ENCODE measurements at places on chromosomes 5 and 9.
A peak's percentile ranks its signal among the peaks of the same experiment; 100 is the strongest.

GRCh38 chr5:172740428-172741205 lies 30.4 kb downstream of the DUSP1 start:
- DNase-seq, result peak; percentile 91

- no peak for DNase-seq
Measured at GRCh38 chr5:45622365-45622764, 73.8 kb downstream of the HCN1 start.

DNA sequence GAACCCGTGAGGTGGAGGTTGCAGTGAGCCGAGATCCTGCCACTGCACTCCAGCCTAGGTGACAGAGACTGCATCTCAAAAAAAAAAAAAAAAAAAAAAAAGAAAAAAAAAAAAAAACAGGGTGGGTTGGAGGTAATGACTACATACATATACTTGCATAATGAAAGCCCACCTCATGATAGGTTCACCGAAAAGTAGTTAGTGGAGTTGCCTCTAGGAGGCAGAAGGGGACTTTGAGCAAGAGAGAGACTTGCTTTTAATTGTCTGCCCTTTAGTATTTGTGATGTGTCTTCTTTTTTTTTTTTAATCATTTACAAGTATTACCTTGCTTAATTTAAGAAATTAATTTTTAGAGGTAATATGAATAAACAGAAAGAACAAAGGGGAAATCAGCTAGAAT lies 99.8 kb downstream of the PPARGC1B start:
- DNase-seq, result no peak

- DNase-seq, result no peak
Measured at GRCh38 chr5:2005101-2006041, 122.6 kb upstream of the IRX4 start.

- DNase-seq, result peak; percentile 93
Measured at GRCh38 chr5:171419688-171420430, 412 bp downstream of the FGF18 start.

DNA sequence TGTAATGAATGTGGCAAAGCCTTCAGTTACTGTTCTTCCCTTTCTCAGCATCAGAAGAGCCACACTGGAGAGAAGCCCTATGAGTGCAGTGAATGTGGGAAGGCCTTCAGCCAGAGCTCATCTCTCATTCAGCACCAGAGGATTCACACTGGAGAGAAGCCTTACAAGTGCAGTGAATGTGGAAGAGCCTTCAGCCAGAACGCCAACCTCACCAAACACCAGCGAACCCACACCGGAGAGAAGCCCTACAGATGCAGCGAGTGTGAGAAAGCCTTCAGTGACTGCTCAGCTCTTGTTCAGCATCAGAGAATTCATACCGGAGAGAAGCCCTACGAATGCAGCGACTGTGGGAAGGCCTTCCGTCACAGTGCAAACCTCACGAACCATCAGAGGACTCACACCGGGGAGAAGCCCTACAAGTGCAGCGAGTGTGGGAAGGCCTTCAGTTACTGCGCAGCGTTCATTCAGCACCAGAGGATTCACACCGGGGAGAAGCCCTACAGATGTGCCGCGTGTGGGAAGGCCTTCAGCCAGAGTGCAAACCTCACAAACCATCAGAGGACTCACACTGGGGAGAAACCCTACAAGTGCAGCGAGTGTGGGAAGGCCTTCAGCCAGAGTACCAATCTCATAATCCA lies 6.8 kb downstream of the RPL12 start:
- DNase-seq, result peak; percentile 44

GRCh38 chr5:54772231-54772630 lies 213.2 kb downstream of the ESM1 start:
- DNase-seq, result no peak

DNA sequence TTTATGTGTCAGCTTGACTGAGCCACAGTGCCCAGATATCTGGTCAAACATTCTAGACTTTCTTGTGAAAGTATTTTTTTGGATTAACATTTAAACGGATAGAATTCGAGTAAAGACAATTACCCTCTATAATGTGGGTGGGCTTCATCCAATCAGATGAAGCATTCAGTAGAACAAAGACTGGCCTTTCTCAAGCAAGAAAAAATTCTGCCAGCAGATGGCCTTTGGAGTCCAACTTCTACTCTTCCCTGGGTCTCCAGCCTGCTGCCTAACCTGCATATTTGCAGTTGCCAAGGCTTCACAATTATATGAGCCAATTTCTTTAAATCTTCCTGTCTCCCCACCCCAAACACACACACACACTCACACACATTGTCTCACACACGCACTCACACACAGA lies 86.4 kb downstream of the MED10 start:
- DNase-seq, result no peak

DNA sequence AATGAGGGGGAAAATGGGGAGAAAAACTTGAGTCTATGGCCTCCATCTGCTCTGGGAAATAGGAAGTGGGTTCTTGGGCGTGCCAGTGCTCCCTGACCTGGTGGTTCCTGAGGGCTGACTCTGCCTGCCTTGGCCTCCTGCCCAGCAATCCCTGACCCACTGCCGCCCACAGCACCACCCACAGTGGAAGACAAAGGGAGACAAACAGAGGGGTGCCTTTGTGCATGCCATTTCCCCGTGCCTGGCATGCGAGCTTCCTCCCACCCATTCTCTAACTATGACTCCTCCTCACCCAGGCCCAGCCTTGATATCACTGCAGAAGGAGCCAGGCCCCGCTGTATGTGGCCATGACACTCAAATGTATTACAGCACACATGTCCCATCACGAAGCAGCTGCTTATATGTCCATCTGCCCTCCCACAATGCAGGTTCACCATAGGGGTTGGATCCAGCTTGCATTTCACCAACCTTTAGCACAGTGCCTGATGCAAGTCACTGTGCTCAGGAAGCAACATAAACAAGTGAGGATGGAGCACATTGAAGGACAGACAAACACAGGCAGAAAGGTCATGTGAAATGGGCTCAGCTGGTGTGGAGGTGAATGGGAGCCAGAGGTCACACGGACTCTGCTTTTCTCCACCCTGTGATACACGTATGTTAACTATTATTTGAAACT lies 84.4 kb downstream of the ADRB2 start:
- peak; percentile 84 for DNase-seq

- DNase-seq, result no peak
Measured at GRCh38 chr5:140868721-140869554, at the start of gene PCDHA11. TSS of gene PCDHA11 (plus strand) at chr5:140868957. CDS start at chr5:140869104, 147 bp downstream.

DNA sequence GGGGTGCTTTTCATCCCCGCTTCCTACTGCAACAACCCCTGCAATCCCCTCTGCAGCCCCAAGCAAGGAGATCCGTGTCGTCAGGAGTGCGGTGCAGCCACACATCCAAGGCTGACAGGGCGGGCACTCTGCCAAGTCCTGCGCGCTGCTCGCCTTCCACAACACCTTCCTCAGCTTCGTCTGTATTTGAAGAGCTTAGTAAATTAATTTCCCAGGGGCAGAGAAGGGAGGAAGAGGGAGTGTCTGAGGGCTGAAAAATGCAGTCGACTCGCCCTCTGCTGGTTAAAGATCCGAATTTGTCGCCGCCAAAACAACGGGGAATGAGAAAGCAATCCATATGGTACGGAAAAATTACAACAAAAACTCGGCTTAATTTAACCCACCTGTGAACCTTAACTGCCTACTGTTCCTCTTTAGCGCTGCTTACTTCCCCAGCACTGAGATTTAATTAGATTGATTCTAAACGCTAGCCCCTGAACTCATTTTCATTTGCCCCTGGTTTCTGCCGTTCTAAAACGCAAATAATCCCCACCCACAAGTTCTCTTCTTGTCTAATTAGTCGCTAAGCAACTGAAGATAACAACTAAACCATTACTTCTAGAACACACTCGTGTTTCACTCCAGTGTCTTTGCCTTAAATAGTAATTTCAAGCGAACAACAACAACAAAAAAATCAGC lies 10.9 kb upstream of the PCDHB1 start:
- peak; percentile 1 for DNase-seq

GRCh38 chr5:79256563-79256962 lies 20.6 kb downstream of the JMY start:
- DNase-seq, result no peak

DNA sequence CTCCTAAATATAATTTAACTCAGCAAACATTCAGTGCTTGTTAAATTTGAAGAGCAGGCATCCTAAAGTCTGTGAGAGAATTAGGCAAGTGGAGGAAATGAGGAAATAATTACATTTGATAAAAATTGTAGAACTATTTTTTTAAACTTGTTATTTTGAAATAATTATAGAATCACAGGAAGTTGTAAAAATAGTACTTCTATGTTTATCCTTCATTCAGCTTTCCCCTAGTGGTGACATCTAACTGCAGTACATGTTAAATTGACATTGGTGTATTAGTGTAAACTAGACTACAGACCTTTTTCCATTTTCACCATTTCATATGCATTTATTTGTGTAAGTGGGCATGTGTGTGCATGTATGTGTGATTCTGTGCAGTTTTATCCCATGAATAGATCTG lies 51.6 kb downstream of the F2RL2 start:
- no peak for DNase-seq

DNA sequence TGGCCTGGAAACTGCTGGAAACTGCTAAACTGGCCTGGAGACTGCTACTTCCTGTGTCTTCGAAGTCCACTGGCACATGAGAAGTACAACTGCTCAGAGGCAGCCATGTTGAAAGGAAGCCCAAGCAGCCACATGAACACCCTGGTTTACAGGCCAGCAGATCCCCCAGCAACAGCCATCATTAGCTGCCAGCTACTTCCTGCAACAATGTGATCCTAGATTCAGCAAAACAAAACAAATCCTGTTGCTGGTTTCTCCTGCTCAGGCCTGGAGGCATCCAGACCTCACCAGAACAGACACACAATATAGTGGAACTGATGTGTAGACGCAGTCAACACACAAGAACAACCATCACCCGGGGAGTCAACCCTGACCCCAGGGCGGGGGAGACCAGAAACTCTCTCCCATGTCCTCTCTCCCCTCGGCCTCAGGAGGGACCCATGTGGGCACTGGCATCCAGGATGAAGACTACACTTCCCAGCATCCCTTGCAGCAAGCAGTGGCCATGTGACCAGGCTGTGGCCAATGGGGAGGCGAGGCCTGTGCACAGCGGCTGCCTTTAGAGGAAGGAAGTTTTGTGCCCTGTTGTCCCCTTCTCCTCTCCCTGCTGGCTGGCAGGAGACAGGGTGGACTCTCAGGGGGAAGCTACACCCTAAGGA lies 9.2 kb upstream of the LCN15 start:
- peak; percentile 87 for DNase-seq

- no peak for DNase-seq
Measured at GRCh38 chr5:103923616-103924168, 361.1 kb upstream of the NUDT12 start.

GRCh38 chr5:117133198-117133597 lies 558.6 kb upstream of the SEMA6A start:
- DNase-seq, result no peak

- DNase-seq, result no peak
Measured at GRCh38 chr9:136982232-136983051, at the start of gene LCNL1. TSS of gene LCNL1 (plus strand) at chr9:136982993. CDS start at chr9:136983587, 594 bp downstream.

GRCh38 chr9:128361986-128362646 lies 9.1 kb upstream of the URM1 start:
- DNase-seq, result peak; percentile 98

DNA sequence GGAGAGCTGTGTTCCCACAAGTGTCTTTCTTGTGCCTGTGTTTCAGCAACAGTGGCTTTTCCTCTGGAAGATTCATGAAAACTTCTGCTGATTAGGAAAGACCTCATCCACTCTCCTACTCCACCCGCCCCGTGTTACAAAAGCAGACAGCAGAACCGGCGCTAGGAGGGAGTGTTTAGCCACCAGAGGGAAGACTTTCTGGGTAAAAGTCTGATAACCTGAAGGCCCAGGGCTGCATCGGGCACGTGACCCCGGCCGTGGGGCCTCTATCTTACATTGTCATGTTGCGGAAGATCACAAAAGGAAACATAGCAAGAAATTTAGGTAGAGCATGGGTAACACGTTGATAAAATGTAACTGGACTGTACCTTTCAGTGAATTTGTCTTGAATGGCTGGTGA lies 32.0 kb upstream of the DMRT2 start:
- peak; percentile 65 for DNase-seq

- no peak for DNase-seq
Measured at GRCh38 chr5:16727755-16728325, 111.0 kb upstream of the RETREG1 start.

- peak; percentile 44 for DNase-seq
Measured at GRCh38 chr5:43646992-43647391, 44.0 kb downstream of the NNT start.

- DNase-seq, result no peak
Measured at GRCh38 chr5:159805021-159805420, 111.3 kb upstream of the ADRA1B start.

- DNase-seq, result peak; percentile 89
Measured at GRCh38 chr9:98091735-98092612, 27.0 kb downstream of the TRIM14 start.

GRCh38 chr5:139655727-139656271 lies 7.7 kb downstream of the CXXC5 start:
- peak; percentile 94 for DNase-seq

DNA sequence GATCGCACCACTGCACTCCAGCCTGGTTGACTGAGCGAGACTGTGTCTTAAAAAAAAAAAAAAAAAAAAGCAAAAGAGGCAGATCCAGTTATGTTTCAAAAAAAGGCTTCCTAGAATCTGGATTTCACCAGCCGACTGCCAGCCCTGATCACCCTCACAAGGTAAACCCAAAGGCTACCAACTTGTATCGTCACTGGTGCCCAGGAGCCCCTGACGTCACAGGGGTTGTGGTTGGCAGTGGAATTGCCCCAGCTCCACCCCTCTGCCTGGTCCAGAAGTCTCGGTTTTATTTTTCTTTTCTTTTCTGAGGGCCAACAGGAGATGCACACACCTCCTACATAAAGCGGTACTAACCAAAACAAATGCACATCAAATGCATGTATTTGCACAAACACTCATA lies 6.0 kb upstream of the LMX1B start:
- DNase-seq, result peak; percentile 52

- DNase-seq, result no peak
Measured at GRCh38 chr5:156879665-156880285, 29.7 kb downstream of the PPP1R2B start.

GRCh38 chr9:69981686-69982445 lies 61.8 kb upstream of the MAMDC2 start:
- peak; percentile 60 for DNase-seq

- DNase-seq, result no peak
Measured at GRCh38 chr9:12544700-12545099, 148.5 kb upstream of the TYRP1 start.

- peak; percentile 74 for DNase-seq
Measured at GRCh38 chr5:9479361-9479760, 66.5 kb downstream of the SEMA5A start.

- DNase-seq, result no peak
Measured at GRCh38 chr9:106976772-106977171, 113.8 kb downstream of the ZNF462 start.

DNA sequence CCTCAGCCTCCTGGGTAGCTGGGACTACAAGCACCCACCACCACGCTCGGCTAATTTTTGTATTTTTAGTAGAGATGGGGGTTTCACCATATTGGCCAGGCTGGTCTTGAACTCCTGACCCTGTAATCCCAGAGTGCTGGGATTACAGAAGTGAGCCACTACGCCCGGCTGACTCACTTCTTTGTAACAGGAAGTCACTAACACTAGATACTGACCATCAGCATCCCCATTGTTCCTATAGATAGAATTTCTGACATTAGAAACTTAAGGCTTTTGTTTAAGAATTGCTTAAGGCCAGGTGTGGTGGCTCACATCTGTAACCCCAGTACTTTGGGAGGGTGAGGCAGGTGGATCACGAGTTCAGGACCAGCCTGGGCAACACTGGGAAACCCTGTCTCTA lies 42.2 kb downstream of the LEAP2 start:
- no peak for DNase-seq

- DNase-seq, result peak; percentile 69
Measured at GRCh38 chr5:56815658-56816545, 553 bp downstream of the MAP3K1 start.

GRCh38 chr5:54772684-54773083 lies 212.7 kb downstream of the ESM1 start:
- no peak for DNase-seq

Data from osteoblast (primary cell).